ENCODE measurements at places on chromosomes 11 and 22. TPM values are rescaled to one million over a fixed set of nuclear protein-coding genes. Genes with fewer than 3 reads are reported as not detected.

DNA sequence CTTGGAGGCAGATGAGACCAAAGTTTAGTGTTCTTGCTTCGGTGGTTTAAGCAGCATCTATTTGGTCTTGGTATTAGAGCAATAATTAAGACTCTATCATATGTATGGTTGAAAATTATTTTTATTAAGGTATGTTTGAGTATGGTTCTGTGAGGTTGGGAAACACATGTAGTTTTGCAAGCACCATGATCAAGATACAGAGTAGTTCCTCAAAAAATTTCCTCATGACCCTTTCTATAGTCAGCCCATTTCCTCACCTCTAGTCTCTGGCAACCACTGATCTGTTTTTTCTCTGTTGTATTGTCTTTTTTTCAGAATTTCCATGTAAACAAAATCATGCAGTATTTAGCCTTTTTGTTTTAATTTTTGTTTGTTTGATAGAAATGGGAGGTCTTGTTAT, 18.4 kb downstream of the MTMR3 start:
- no peak for DNase-seq

The SMC1B gene
- 0.06 TPM for polyA plus RNA-seq

GRCh38 chr22:39900306-39901227, at the start of gene GRAP2:
GRAP2 (plus strand) TSS chr22:39901084; CDS start chr22:39947107, 46,023 bp downstream.
- no peak for DNase-seq

DNA sequence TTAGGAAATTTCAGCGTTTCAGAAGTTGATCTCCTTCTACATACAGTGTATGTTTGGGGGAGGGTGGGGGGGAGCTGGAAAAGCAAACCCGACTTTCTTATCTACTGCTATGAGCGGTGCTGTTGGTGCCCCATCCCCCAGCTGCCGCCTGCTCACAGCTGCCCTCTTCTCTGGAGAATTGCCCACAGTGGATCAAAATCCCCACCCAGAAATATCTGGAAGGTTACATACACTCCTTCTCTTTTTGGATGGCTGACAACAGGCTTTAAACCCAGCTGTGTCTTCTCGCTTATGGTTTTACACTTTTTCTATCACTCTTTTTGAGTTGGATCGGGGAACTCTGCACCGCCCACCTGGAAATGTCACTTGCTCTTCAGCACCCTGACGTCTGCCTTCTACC, 56.4 kb downstream of the DHCR7 start:
- peak; percentile 32 for DNase-seq

The CHRDL2 gene
- polyA plus RNA-seq: 2.1 TPM

- no peak for DNase-seq
These were observed 5.9 kb downstream of the CCDC90B start for GRCh38 chr11:83280256-83280655.

DNA sequence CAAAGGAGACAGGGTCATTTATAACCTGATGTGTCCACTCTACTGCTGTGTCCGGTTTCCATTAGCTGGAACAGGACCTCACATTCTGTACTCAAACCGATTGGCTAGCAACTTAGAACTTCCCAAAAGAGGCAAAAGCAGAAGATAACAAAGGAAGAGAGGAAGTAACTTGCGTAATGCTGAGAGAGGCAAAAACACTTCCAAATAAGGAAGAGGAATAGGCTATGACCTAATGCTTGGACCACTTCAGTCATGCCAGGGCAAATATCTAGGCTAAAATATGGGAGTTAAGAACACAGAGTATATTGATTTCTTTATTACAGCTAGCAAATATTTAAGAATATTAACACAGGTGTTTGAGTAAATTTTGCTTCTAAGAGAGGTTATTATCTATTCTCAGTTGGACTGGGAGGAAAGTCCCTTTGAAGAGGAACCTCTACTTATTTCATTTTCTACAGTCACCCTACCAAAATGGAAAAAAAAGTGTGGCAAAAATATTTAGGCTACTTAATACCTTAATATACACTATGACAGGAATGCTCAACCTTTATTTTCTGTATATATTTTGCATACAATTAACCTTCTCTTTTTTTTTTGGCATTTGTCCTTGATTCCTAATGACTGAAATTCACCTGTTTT, 499.8 kb upstream of the CHORDC1 start:
- DNase-seq: no peak

The OR51E2 gene
- polyA plus RNA-seq: 0.76 TPM

- DNase-seq: no peak
These were observed 41.8 kb downstream of the OSBPL5 start for GRCh38 chr11:3123305-3123704.

The PARVG gene
- polyA plus RNA-seq: 4.5 TPM

The APOL3 gene
- 13.8 TPM for polyA plus RNA-seq

- DNase-seq: no peak
These were observed 42.2 kb downstream of the SYT13 start for GRCh38 chr11:45243967-45244366.

All from hindlimb muscle (tissue), 1 donor.